Astrocyte of the spinal cord (primary cell): ENCODE measurements at places on chromosomes 1 and 21.

DNA sequence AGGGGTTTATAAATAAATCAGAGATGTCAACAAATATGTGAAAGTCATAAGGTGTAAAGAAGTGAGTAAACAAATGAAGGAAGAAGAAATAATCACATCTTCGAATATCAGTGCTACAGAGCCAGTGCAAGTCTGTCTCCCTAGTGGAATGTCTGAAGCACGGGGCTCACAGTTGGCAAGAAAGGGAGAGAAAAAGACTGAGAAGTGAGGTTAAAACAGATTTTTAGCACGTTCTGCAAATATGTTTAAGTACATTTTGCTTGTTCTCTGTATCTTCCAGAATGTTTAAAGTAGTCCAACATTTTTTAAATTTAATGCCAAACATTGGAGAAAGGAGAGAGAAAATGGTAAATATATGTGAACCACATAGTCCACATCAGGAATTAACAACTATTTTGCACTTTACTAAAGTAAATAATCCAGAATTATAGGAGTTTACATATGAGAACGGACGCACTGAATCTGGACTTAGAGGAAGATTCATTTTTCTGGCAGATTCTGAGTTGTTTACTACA lies 682.4 kb downstream of the LTN1 start:
- DNase-seq, result no peak

DNA sequence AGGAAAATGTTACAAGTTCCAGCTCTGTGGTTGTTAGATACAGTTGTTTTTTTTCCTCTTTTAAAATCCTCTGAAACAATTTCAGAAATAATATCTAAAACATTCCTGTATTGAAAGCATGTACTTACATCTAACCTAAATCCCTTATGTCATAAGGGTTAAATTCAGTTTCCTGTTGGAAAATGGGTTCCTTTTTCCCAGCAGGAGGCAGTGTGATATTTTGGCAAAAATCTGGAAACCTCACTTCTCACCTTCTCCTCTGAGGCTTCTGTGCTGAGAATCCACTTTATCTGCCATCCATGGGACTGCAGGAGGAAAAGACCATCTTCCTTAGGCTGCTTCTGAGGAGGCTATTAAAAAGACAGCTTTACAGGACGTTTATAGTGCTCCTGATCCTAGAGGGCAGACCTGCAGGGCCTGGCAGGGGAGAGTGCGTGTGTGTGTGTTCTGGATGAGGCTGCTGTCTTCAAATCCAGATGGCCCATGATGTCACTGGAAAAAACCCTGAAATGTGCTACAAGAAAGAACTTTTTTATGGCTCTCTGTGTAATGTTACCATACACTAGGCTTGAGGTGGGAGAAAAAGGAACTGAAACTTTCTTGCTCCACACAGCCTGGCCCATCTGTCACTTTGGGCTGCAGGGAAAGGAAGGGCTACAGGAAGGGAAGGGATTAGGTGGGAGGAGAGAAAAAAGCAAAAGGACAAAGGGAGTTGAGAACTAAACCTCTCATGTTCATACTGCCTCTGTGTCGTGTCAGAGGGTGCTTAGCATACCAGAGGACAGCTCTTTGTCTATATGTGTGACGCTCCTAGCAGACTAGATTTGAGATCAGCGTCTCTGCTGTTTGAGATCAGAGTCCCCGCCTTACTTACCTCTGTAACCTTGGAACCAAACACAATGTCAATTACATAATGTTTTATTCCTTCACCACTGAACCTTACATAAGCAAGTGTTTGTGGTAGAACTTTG lies 379.2 kb upstream of the SPAG17 start:
- no peak for DNase-seq

DNA sequence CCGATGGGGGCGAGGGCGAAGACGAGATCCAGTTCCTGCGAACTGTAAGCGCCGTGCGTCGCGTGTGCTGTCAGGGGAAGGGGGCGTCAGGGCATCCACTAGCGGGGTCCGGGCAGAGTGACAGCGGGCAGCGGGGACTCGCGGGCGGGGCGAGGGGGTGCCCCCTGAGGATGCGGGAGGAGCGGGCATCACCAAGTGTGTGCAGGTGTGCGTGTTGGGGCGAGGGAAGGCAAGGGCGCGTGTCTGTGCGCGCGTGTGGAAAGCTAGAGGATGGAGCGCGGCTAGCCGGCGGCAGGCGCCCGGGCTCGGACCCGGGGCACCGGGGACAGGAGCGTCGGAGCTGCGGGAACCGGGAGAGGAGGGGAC lies 525 bp downstream of the RYR2 start:
- DNase-seq, result no peak

DNA sequence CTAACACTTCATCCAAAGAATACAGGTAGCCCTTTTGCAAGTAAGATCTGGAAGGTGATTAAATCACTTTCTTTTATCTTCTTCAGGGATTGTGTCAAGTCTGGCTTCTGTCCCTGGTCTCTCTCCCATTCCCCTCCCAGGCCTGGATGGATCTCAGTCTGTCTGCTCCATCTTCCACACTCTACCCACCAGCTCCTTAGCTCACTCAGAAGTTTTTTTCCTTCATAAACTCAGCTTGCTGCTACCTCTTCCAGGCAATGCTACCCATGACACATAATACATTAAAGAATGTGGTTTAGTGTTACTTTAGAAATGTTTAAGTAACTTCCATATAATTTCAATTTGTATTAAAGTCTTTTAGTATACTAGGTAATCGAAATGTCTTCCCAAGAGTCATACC lies 133.1 kb downstream of the AKT3 start:
- peak; percentile 39 for DNase-seq

DNA sequence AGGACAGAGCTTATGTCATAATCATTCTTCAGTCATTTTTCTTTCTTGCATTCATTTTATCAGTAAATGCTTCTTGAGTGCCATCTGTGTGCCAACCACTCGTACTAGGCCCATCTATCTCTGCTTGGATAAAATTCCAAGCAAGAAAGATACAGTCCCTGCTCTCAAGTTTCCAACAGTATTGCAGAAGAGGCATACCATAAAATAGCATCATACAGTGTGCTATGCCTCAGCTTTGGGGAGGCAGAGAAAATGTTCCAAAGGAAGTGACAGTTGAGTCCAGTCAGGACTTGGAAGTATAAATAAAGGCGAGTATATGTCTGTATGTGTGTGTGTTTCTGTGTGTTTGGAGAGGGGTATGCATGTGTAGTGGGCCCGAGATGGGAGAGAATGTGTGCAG lies 113.4 kb upstream of the HOOK1 start:
- no peak for DNase-seq

GRCh38 chr21:42614811-42615351 lies 38.5 kb upstream of the PDE9A start:
- no peak for DNase-seq

DNA sequence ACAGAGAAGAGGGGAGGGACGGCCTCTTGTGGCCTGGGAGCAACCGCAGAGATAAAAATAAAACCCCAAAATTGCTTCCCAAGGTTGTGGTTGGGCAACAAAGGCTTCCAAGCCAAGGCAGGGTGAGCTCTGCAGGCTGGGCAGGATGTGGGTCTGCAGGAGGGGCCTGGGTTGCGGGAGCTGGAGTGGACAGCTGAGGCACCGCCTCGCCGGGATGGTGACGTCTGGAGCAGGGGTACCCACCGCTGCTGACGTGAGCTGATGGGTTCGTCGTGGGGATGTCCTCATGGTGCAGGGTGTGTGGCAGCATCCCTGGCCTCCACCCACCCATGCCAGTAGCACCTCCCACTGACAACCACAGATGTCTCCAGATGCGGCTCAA lies 3.7 kb downstream of the AURKAIP1 start:
- no peak for DNase-seq

- peak; percentile 100 for DNase-seq
These were observed 362 bp upstream of the DYNLT4 start for GRCh38 chr1:44807364-44808062.

DNA sequence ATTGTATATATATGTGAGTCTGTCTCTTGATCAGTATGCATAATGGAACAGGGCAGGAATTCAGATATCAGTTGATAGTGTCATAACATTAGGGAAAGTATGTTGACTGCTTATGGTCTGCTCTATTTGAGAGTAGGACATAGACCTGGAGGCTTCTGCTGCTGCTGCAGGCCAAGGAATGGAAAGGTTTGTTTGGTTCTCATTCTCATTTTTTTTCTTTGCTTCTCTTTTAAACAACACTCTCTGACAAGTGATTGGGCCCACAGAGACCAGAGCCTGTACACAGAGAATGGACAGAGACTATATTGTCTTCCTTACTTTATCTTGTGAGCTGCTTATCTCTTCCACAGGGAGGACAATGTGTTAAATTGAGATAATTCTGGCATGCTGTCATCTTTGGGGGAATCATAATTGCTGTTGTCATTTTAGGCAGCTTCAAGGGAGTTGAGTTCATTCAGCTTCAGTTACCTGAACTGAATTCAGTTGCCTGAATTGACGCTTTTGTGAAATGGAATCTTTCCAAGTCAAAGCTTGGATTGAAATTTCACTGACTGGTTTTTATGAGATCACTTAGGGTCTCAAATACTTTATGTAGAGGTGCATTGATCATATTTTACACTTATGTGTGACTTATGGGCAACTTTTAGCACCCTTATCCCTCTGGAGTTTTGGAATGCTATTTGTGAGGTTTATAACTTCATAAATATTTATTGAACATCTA lies 16.9 kb downstream of the CAP1 start:
- no peak for DNase-seq

GRCh38 chr1:178396789-178397188 lies 100.0 kb downstream of the CLEC20A start:
- DNase-seq, result no peak

DNA sequence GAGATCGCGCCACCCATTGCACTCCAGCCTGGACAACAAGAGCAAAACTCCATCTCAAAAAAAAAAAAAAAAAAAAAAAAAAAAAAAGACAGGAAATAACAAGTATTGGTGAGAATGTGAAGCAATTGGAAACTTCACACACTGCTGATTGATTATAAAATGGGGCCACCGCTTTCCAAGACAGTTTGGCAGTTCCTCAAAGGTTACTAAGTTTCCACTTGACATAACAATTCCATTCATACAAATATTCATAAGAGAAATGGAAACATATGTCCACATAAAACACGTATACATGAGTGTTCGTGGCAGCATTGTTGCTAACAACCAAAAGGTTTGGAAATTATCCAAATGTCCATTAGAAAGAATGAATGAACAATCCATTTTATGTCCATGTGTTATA lies 26.3 kb downstream of the USP24 start:
- DNase-seq, result no peak

GRCh38 chr1:40270152-40270834 lies 12.3 kb downstream of the ZMPSTE24 start:
- no peak for DNase-seq

- DNase-seq, result no peak
These were observed 4.0 kb downstream of the FOXO6 start for GRCh38 chr1:41365320-41365633.

GRCh38 chr1:27374362-27375086 lies at the start of gene FCN3:
FCN3 (minus strand) TSS chr1:27374824; CDS start chr1:27374818, 6 bp downstream.
- DNase-seq, result no peak

GRCh38 chr1:9849691-9850441 lies 26.1 kb upstream of the CLSTN1 start:
- DNase-seq, result no peak

DNA sequence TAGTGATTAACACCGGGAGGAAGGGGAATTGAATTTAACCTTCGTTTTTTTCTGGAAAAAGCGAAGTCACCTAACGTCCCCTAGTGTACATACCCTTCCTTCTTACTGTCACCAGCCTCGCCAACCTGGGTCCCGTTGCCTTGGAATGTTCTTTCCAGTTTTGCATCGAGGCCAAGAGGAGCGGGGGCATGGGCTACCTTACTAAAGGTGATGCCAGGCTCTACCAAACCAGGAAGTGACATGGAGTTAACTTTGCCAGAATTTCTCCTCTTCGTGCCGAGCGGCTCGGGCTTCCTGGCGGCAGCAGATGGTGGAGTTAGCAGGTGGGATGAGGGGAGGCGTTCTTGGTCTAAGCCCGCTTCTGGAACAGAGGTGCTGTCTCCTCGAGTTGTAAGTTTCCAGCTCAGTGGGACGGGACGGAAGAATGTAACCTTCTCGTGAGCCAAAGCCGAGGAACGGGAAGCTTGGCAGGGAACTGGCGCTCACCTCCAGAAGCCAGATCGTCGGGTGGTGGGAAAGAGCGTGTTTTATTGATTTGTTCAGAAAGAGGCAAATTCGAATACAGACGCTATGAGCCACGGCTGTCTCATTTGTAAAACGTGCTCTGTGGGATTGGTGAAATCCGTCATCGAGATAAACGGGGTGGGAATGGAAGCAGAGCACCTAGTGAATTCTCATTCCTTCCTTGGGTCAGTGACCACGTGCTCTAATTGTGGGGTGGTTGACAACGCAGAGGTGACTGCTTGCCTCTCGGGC lies 486 bp downstream of the NIPAL3 start:
- peak; percentile 26 for DNase-seq

DNA sequence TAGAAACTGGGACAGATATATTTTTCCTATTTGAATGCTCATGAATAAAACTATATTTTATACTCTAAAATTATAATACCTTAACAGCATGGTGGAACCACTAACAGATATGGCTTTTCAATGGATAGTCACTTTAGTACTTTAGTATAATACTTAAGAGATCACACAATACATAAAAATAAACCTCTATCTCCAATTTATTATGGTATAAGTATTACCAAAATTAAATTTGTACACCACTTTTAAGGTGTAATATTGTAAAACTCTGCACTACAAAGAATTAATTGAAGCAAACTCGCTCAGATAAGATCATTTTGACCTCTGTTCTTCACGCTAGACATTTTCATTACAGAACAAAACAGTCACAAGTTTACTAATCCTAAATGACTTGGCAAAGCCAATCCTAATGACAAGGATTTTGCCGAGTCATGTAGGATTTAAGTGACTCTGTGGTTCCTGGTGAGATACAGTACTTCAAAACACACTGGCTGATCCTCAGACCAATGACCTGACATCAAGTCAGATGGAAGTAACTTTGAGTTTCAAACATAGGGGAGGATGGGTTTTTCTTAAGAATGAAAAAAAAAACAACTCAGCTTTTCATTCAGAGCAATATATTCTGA lies 200.6 kb downstream of the SMYD3 start:
- no peak for DNase-seq

GRCh38 chr1:59375321-59376220 lies 78.7 kb downstream of the FGGY start:
- DNase-seq, result peak; percentile 98

- no peak for DNase-seq
These were observed 2233.1 kb downstream of the MRPL39 start for GRCh38 chr21:23374155-23374554.

DNA sequence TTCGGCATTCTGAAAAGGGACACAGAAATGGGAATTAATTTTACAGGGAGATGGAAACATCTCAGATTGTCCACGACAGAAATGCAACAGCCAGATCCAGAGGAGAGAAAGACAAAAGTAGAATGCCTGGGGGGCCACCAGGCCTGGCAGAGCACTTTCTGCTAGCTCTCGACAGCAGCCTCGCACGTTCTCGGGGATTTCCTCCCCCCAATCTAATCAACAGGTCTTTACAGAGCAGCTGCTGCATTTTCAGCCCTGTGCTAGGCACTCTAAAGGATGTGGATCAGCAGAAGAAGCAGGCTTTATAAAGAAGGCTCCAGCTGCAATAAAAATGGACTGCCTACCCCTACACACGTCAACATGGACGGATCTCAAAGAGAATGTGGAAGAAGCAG lies 10.6 kb downstream of the CSRP1 start:
- DNase-seq, result no peak
